GM06990 (cell line): ENCODE measurements at places on chromosomes 3 and 15.

DNA sequence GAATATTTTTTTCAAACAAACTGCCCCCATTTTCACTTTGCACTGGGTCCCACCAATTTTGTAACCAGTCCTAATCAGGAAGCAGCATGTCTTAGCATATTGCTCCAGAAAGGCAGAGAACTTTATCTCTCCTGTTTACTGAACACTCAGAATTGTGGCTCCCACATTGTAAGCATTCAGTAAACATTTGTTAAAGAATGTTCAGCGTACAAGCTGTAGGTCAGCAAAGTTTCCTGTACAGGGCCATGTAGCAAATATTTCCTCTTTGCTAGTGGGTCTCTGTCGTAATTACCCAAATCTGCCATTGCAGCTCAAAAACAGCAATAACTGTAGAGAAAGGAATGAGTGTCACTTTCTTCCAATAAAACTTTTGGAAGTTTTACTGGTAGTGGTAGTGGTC lies 393.3 kb downstream of the GRM7 start:
- DNase-seq = no peak

GRCh38 chr3:57646723-57647122 lies 46.2 kb downstream of the DENND6A start:
- DNase-seq = no peak

DNA sequence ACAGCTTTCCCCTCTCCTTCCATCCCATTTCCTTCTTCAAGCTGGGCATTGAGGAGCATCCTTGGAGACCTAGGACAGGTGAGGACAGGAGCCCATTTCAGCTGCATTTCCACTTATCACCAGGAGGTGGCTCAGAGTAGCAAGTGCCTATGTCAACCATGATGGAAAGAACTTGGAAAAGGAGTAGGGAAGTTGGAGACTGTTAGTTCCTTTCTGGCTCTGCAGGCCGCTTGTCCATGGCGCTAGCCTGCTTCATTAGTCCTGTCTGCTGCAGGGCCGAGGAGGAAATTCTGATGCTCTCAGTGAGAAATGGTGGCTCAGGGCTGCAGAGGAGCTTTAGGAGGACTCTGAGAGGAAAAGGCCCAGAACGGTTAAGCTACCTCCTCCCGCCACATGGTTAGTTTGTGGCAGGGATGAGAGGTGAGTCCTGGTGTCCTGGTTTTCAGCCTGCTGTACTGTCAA lies 7.0 kb upstream of the CD276 start:
- no peak for DNase-seq

DNA sequence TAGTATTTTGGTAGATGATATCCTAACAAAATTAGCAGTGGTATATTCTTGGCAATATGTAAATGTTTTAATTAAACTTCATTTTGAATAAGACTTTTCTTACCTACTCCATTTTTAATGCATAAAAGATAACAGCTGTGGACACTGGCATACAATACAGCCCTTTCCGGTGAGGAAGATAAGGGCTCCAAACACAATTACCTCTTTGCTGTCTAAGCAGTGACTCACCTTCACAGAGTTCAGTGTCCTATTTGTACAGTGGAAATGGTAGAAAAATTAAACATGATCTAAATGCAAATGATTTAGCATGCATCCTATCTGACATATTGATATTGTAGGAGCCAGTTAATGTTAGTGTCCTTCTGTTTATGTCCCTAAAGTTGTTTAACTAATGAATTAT lies 969.4 kb downstream of the PLOD2 start:
- no peak for DNase-seq

DNA sequence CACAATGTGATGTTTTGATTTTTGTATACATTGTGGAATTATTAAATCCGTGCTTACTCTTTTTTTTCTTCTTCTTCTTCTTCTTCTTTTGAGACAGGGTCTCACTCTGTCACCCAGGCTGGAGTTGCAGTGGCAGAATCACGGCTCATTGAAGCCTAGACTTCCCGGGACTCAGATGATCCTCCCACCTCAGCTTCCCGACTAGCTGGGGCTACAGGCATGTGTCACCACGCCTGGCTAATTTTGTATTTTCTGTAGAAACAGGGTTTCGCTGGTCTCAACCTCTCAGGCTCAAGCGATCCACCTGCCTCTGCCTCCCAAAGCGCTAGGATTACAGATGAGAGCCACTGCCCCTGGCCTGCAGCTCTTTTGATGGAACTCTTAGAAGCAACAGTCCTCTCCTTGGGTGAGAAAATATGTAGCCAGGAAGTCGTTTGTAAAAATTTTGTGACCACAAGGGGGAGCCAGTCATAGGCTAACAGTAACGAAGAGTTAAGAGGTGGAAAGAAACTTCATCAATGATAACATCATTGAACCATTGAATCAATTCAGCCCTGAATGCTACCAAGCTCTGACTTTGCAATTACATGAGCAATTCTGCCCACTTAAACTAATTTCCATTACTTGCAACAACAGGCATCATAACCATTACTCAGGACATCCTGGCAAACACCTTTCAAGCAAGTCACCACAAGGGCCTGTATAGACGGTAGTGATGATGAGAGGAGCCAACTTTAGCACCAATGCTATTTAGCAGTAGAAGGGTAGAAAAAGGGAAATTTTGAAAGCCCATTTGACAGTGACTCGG lies 16.7 kb upstream of the CMTM7 start:
- peak; percentile 40 for DNase-seq
